Vagina (tissue), 2 donors: ENCODE measurements at places on chromosomes 13 and 19.
A peak's percentile ranks its signal among the peaks of the same experiment; 100 is the strongest.

- peak; percentile 90 for DNase-seq
Measured at GRCh38 chr13:112793545-112794445, 104.0 kb downstream of the ATP11A start.

DNA sequence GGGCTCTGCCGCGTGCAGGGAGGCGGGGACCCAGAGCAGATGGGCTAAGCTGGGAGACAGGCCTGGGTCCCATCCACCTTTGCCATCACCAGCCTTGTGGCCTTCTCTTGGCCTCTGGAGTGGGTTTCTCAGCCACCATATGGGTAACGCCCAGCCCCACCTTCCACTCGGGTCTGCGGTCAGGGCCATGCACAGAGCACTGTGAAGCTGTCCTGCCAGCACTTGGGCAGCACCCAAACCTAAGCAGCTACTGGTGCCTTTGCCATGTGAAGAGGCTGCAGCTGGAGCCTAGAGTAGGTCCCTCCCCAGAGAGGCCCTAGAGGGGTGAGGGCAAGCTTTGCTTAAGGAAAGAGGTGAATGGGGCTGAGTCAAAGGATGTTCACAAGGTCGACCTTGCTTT is 24.1 kb upstream of the NPAS1 start:
- no peak for DNase-seq

- DNase-seq, result no peak
Measured at GRCh38 chr19:2327773-2328400, 499 bp downstream of the LSM7 start.

DNA sequence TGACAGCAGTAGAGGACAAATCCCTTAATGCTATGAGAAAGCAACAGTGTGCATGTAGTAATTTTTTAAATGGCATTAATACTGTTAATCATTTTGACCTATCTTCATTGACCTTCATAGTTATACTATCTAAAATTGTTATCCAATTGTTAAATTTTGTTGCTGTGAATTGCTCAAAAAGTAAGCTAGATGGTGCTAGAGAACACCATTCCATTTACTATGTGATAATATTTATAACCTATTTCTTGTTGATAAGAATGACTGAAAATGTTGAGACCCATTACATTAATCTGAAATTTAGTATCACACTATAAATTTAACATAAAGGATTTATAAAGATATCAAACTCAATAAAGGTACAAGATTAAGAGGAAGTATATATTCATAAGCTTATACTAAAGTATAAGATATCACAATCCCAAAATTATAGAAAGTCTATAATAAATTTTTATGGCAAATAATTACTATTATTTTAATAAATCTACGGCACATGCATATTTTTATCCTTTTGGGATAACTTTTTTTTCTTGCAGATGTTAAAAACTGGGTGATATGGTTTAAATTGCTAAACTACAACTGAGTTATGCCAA is 1573.3 kb downstream of the PCDH9 start:
- no peak for DNase-seq

DNA sequence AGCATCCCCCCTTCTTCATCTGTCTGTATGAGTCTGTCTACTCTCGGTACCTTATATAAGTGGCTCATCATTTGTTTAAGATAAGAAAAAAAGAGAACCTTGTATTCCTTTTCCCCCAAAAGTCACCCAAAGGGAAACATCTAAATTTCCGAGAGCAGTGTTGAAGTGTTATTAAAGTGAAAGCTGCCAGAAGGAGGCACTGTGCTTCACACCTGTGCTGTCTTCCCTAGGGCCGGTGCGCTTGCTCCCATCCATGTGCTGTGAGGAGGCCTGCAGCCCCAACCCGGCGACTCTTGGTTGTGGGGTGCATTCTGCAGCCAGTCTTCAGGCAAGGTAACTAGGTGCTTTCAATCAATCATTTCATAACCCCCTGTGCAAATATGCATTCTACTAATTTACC is 97.5 kb downstream of the TNFRSF19 start:
- DNase-seq, result no peak

DNA sequence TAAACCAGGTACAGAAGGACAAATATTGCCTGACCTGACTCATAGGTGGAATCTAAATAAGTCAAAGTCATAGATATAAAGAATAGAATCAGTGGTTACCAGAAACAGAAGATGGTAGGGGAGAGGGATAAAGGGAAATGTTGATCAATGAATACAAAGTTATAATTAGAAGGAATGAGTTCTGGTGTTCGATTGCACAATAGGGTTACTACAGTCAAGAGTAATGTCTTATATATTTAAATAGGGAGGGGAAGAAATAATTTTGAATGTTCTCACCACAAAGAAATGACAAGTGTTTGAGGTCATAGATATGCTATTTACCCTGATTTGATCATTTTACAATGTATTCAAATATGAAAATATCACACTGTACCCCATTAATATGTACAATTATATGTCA is 1541.2 kb downstream of the SLITRK1 start:
- no peak for DNase-seq

GRCh38 chr13:51481656-51482055 is 28.8 kb upstream of the INTS6 start:
- DNase-seq, result no peak
